ENCODE measurements at places on chromosomes 1 and 21.
A peak's percentile ranks its signal among the peaks of the same experiment; 100 is the strongest.

DNA sequence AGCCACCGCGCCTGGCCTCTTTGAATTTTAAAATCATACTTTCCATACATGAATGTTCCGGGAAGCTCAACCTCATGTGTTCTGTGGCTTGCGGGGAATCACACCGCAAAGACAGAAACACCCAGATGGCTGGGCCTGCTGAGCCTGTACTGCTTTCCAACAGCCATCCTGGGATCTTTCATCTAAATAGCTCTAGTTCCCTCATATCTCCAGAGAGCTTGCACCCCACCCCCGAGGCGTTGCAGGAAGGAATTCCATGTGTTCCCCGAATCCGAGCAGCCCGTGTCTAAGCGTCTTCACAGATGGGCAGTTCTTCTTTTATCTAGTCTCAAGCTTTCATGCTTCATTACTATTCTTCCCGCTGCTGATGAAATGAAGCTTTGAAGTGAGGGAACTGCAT lies 66.4 kb downstream of the IGSF21 start:
- DNase-seq, result no peak

DNA sequence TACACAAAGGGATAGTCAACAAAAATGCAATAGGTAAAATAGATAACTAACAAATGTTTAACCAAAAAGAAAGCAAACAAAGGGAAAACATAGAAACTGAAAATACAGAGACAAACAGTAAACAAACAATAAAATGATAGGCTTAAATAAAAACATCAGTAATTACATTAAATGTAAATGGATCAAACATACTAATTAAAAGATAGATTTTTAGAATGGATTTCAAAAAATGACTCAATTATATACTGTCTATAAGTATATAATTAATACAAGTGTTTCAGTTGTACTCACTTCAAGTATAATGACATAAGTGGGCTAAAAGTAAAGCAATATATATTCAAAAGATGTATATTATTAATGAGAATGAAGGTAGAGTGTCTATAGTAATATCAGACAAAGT lies 101.1 kb downstream of the MRPS6 start:
- no peak for DNase-seq

- DNase-seq, result no peak
Measured at GRCh38 chr21:46108827-46109312, 11.0 kb downstream of the COL6A2 start.

DNA sequence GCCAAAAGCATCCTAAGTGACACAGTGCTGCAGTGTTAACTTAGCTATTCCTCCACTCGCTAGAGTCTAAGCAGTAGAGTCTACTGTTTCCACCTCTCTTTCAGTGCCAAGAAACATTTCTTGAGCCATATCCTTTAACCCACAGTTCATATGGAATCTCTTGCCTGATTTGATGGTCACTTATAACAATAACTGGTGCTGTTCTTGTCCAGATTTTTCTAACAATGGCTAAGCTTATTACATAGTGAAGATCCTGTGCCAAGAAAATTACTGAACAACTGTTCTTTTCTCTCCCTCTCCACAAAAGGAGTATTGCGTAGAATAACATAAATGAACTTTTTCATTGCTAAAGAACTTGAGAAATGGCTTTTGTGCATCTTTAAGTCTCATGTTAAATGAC lies 121.3 kb downstream of the CDC7 start:
- DNase-seq, result no peak

DNA sequence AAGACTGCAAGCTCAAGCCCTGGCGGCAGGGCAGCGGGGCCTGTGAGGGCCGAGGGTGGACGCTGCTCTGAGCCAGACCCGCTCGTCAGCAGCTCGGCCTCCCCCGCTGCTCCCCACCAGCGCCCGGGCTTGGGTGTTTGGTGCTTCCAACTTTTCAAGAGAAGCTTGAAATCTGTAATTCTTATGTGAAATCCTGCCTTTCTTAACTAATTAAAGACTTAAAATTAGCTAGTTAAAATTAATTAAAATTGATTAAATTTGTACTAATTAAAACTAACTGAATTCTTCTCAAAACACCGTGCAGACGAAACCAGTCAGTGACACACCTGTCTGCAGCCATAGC lies 14.0 kb upstream of the SLC19A1 start:
- DNase-seq, result no peak

DNA sequence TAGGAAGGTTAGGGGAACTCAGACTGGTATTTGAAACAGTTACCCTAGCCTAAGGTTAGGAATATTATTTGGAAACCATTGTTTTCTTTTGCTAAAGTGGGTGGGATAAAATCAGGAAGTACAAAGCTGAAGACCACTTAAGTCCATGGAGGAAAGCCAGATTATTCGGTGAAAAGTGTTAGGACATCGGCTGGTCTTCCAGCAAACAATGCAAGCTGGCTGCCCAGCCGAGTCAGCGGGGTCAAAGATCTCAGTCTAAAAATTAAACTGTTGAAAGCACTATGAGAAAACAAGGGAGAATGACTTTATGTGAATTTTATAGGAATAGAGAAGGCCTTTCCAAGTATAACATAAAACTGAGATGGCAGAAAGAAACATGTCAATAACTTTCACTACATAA lies 231.7 kb downstream of the KCNJ6 start:
- no peak for DNase-seq

GRCh38 chr1:225460737-225461532 lies 33.1 kb upstream of the LBR start:
- DNase-seq, result peak; percentile 78

- no peak for DNase-seq
Measured at GRCh38 chr1:167084757-167085156, 5.4 kb downstream of the GPA33 start.

DNA sequence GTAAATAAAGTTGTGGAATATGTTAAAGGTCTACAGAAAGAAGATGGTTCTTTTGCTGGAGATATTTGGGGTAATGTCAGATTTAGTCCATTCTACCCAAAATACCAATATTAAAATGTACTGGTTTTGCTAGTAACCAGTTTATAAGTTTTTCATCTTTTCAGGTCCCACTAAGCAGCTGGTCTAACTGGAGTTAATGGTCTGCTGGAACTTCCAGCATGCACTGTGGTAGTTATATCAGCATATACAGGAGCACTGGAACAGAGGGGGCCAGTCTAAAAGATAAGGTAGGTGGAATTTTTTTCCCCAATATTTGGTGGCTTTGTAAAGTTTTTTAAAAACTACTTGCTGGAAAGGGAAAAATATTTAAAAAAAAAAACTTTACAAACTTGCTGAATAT lies 3.9 kb downstream of the RABGGTB start:
- no peak for DNase-seq

- DNase-seq, result no peak
Measured at GRCh38 chr1:1356796-1357401, 1.5 kb downstream of the MXRA8 start.

Measured in CD4-positive, alpha-beta T cell treated with Interferon alpha-2 for 1 hour (primary cell).